ENCODE measurements at places on chromosomes 2 and 18.

- no peak for DNase-seq
These were observed 4.0 kb downstream of the SLC14A2 start for GRCh38 chr18:45619062-45619825.

DNA sequence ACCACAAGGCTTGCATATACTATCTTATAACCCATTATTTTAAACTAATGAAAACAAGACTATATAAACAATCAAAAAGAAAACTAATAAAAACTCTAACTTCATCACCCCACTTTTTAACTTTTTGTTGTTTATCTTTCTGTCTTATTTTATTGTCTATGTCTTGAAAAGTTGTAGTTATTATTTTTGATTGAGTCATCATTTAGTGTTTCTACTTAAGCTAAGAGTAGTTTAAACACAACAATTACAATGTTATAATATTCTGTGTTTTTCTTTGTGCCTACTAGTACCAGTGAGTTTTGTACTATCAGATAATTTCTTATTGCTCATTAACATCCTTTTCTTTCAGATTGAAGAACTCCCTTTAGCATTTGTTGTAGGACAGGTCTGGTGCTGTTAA, 318.7 kb upstream of the ATP5MC3 start:
- DNase-seq = no peak

DNA sequence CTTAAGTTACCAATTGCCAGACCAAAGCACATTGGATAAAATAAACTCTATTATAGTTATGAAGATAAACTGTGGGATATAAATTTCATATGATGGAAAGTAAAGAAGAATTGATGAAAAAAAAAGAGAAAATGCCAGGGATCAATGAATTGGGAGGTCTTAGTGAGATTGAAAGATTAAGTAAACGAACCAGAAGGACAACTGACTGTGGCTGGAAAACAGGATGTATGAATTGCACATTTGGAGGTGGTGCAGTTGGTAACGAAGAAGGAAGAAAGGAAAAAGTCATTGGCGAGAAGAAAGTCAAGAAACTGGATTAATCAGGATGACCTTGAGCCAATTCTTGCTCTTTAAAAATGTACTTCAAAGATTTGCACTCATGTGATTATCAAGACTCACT, 166.7 kb downstream of the NCK2 start:
- no peak for DNase-seq

DNA sequence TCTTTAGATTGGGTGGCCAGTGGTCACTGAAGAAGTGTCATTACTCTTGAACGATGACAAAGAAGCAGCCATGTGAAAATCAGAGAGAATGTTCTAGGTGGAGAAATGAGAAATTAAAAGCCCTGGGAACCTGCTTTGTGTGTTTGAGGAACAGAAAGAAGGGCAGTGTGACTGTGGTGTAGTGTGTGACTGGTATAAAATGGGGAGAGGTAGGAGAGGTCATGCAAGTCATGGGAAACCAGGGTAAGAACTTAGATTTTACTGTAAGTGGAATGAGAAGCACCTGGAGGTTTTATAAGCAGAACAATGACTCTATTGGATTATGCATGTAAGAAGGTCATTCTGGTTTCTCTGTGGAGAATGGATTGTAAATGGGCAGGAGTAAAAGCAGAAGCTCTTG, 12.2 kb downstream of the ICOS start:
- DNase-seq = no peak

DNA sequence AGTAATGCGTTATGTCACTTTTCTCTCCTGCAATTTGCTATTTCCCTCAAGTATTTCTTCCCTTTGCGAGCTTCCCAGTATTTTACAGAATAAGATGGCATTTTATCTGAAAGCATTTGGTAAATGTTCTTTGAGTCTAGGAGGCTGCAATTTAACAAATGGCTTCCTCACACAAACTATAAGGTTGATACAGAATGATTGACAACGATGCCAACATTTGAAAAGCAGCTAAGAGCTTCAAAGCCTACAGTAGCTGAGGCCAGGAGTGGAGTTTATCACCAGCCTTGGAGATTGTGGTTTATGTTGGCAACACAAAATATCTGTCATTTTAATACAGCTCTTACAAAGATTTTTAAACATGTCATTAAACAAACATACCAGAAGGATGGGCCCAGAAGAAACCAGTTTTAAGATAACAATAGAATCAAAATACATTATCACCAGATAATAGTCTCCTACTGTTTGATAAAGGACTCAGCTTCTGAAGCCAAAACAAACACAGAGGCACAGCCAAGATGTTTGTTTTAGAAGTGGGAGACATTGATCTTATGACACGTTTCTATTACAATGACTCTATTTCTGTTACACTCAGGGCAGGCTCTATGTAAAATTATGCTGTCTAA, 711.4 kb upstream of the ACVR2A start:
- no peak for DNase-seq

DNA sequence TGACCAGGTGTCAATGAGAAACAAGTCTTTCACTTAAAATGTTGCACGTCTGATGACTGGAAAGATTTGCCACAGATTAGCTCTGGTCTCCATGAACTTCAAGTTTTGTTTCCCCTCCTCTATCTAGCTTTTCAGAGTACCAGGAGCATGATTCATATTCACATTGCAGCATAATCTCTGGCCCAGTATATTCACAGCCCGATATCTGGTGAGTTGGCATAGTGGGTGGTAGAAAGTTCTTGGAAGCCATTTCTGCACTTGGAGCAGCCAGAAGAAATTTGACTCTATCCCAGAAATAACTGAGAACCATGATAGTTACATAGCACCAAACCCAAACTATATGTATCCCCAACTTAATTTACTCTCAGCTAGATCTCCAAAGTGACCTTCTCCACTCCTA, 503.9 kb downstream of the PID1 start:
- DNase-seq = no peak

- no peak for DNase-seq
These were observed 168.0 kb downstream of the SPP2 start for GRCh38 chr2:234218266-234219045.

DNA sequence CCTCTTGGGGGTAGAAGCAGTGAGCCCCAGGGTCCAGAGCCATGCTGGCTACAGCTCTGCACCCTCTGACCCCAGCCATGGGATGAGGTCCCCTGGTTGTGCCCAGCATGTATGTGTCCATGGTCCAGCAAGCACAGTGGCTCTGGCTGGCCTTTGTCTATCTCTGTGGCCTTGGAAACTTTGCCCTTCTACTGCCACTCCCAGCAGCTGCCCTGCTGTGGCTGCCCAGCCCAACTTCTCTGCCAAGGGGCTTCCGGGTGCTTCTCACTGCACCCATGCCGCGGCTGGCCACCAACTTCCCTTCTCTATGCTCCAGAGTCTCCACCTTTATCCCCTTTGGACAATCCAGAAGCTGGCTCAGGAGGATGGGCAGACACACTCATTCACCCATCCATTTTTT, 18.8 kb downstream of the TMEM185B start:
- DNase-seq = no peak

GRCh38 chr2:67164771-67165522, 232.2 kb upstream of the ETAA1 start:
- no peak for DNase-seq

DNA sequence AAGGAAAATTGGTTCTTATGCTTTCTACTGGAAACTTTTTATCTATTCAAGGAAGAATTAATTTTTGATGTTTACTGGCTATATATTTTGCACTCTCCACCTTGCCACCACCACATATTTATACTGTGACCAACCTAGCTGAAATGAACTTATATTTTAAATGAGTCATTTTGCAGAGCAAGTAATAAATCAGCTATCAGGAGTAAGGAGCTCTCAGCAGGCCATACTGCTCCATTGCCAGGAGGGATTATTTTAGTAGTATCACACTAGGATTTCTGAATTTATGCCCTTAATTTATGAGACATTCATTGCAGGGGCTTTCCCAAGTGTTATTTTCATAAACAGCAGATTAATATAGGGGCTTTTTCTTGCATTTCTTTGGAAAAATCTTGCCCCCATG, 125.8 kb upstream of the CYP1B1 start:
- no peak for DNase-seq

DNA sequence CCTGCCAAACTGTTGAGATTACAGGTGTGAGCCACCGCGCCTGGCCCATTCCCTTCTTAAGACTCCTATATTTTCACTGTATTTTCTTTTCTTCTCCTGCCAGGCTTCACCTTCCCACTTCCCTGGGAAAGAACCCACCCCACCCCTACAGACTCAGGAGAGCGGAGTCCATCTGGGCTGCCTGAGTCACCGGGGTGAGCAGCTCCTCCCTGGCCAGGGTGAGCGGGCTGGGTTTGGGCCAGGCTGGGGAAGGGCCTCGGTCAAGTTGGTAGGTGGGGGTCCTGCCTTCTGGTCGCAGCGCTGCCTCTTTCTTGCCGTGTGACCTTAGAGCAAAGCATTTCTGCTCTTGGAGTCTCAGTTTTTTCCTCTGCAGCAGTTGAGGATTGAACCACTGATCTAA, 2.1 kb upstream of the GAREM2 start:
- no peak for DNase-seq

DNA sequence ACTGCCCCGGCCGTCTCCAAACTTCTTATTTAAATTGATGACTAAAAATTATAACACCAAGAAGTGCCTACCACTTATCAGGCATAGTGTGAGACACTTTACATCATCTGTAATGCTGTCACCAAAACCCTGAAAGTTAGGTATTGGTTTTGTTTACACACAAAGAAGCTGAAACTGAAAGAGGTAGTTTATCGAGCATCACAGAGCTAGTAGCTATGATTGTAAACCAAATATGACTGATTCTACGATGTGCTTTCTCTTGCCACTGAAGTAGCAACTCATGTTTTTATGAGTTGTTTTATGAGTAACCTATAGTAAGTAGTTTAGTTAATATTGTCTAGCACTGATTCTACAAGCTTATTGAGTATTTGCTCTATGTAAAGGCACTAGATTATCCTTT, 31.5 kb downstream of the DYNC1I2 start:
- DNase-seq = no peak

DNA sequence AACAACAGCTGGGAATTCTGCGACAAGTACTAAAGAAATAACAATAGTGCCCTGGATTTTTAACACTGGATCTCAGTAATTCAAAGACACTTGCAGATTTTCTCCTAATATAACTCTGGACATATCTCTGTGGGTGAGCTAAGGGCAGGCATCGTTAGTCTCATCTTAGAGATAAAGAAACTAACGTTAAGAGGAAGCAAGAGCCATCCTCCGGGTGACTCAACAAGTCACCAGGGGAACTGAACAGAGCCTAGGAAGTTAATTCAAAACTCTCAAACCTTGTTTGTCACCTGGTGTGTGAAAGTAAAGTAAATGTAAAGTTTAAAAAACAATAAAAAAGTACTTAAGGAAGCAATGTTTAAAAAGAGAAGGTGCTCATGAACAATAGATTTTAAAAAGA, 41.6 kb upstream of the NRP2 start:
- no peak for DNase-seq

DNA sequence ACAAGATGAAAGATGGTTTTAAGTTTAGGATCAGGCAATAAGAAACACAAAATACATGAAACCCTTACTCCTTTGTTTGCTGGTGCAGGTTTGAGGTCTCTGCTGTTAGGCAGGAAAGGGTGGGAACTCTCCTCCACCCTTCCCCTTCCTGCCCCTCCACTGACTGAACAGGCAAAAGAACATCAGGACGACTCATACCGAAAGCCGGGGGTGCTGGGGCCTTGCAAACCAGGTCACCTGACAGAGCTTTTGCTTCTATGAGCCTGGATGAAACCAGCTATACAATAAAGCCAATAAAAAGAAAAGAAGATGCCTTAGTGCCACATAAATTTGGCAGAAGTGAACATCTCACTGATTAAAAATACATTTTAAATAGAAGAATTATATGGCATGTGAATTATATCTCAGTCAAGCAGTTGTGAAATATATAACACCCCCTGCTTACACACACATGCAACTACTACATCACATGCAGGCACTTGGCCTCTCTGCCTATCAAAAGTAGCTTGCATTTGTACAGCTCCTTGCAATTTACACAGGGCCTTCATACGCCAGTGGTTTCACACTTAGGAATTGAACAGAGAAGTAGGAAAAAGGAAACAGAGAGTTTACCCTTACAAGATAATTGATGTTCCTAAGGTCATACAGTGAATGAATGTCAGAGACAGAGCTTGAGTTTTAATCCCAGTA, 215.1 kb upstream of the TRIB2 start:
- peak; percentile 61 for DNase-seq

DNA sequence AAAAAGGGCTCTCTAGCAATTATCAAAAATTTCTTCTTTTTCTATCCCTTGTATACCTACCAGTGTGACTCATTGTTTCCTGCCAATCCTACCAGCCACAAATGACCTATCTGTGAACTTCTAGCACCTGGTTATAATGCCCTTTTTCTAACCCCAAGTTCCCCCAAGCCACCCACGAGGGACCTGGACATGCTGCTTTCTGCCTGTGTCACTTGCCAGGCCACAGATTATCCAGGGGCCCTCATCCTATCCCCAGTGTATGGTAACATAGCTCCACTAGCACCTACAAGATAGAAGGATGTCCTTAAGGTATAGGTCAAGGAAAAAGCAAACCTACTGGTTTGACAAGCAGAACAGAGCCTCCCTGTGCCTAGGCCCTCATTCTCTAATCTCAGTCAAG, 26.8 kb downstream of the AAK1 start:
- DNase-seq = peak; percentile 25

- DNase-seq = no peak
These were observed 8.3 kb upstream of the DNAH7 start for GRCh38 chr2:196076778-196077568.

DNA sequence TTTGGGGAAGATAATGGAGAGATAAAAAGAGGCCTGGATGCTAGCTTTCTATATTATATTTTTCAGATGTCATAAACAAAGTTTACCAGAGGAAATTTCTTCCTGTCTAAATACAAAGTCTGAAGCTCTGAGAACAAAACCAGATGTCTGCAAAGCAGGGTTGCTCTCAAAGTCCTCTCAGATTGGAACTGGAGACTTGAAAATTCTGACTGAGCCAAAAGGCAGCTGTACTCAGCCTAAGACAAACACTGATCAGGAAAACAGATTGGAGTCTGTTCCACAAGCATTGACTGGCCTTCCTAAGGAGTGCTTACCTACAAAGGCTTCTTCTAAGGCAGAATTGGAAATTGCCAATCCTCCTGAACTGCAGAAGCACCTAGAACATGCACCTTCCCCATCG, 25.1 kb downstream of the KDM3A start:
- DNase-seq = no peak

DNA sequence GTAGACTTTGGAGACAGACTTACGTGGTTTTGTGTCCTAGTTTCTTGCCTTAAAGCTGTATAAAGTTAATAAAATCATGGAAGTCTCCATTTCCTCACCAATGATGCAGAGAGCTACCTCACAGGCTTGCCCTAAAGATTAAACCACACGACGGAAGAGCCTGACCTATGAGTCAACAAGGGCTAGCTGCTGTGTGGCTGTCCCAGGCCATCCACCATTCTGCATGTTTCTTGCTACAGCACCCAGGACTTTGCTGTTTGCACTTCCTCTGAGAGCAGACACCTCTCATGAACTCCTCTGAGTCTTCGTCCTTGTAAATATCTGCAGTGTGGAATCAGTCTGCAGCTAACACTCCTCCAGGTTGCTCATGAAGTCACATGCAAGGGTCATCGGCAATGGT, 160.0 kb upstream of the TRIB2 start:
- DNase-seq = no peak

GRCh38 chr18:77205769-77206168, 43.9 kb upstream of the GALR1 start:
- no peak for DNase-seq

Data from stimulated activated CD8-positive, alpha-beta memory T cell treated with anti-CD3 and anti-CD28 coated beads, Interleukin-4, amount 100 ng/mL, for 24 hours (primary cell).